Activated CD4-positive, alpha-beta T cell treated with anti-CD3 and anti-CD28 coated beads, Interleukin-2, amount 50 U/mL, for 1 hour (primary cell): ENCODE measurements at places on chromosomes 5 and 9.

- no peak for DNase-seq
Measured at GRCh38 chr9:107274096-107274495, 9.0 kb upstream of the RAD23B start.

GRCh38 chr5:142829801-142830220 is 59.6 kb downstream of the ARHGAP26 start:
- no peak for DNase-seq

DNA sequence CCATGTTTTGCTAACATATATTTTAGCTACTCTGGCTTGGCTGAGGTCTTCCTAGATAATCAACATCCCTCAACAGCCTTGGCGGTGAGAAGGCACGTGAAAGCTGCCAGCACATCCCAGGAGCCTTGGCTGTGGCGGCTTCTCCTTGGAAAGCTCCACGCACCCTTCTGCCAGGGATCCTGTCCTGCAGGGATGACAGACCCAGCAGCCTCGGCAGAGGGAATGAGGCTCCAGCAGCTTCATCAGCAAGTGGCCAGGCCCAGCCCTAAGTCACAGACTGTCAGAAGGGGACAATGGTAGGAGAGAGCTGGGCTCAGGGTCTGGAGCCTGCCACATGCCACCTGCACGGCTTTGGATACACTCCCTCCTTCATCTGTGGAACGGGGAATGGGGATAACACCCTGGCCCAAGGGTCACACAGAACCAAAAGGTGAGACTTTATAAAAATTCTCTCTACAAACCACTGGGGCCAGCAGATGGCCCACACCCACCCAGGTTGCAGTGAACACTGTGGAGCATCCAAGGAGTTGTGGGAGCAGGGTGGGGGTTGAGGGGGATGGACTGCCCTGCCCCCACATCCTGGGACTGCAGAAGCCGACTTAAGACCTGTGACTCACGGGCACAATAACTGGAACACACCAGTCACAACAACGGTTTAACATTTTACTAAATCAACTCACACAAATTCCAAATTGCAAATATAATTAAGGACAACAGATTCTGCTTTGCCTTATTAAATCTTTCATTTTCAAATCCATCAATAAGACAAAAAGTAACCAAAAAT is 65.1 kb downstream of the MACROH2A1 start:
- DNase-seq, result no peak

GRCh38 chr9:74683322-74683721 is 186.2 kb downstream of the RORB start:
- no peak for DNase-seq

DNA sequence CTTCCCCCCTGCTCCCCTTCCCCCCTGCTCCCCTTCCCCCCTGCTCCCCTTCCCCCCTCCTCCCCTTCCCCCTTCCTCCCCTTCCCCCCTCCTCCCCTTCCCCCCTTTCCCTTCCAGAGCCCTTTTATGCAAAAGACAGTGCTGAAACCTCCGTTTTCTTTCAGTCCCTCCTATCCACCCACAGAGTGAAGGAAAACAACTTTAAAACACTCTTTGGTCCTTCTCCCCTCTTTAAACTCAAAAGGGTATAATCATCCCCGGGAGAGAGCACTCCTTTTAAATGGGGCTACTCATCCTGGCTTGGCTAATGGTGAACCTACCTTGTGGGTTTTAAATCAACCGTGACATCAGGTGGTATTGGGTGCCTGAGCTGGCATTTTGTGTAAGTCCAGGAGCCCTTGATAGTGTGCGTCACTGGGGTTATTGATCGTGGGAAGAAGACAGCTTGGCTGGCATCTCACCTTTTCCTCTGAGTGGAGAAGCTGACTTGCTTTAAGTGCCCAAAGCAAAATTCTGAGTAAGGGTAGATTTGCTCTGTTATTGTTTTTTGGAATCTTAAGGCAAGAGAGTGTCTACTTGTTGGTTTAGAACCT is 2.7 kb downstream of the LARP1 start:
- peak; percentile 38 for DNase-seq

GRCh38 chr9:109107402-109108240 is 12.1 kb downstream of the TMEM245 start:
- no peak for DNase-seq

GRCh38 chr5:113742639-113743038 is 229.1 kb downstream of the YTHDC2 start:
- DNase-seq, result no peak

DNA sequence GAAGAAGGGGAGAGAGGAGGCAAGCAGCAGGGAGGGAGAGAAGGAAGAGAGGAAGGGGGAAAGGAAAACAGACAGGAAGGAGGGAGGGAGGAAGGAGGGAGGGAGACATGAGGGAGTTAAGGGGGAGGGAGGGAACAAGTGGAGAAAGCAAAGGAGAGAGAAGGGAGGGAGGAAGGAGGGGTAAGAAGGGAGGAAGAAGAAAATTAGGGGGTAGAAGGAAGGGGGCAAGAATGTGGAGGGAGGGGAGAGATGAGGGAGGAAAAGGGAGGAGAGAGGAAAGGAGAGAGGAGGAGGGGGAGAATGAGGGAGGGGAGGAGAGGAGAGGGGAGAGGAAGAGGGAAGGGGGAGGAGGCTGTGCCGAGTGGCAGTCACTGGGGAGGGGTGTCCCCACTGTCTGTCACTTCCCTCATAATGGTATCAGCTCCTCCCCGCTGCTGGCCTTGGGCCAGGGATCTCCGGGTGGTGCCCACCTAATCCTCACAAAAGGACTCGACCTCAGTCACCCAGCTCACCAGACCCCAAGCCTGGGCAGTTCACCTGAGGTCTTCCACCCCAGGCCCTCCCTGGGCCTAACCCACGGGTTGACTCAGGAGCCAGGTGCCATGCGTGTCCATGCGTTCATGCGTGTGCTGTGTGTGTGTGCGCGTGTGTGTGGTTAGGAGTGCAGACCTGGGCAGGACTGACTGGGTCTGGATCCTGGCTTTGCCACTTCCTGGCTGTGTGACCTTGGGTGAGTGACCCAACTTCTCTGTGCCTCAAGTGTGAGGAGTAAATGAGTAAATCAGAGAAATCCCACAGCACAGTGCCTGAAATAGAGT is 18.1 kb downstream of the C9orf50 start:
- no peak for DNase-seq

DNA sequence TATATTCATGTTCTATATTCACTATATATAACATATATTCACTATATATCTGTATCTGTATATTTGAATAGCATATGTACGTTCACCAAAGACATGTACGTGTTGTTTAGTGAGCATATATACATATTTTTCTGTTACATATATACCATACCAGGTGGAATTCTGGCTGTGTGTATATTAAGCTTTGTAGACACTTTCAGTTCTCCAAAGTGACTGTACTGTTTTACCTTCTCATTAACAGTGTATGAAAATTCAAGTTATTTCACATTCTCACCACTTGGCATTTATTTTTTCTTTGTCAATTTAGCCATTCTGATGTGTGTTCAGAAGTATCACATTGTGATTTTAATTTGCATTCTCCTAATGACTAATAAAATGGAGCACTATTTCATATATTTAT is 52.2 kb downstream of the DROSHA start:
- DNase-seq, result no peak

GRCh38 chr5:92885950-92886349 is 695.1 kb downstream of the NR2F1-AS1 start:
- no peak for DNase-seq

GRCh38 chr5:169670769-169671525 is 33.9 kb downstream of the DOCK2 start:
- DNase-seq, result no peak

DNA sequence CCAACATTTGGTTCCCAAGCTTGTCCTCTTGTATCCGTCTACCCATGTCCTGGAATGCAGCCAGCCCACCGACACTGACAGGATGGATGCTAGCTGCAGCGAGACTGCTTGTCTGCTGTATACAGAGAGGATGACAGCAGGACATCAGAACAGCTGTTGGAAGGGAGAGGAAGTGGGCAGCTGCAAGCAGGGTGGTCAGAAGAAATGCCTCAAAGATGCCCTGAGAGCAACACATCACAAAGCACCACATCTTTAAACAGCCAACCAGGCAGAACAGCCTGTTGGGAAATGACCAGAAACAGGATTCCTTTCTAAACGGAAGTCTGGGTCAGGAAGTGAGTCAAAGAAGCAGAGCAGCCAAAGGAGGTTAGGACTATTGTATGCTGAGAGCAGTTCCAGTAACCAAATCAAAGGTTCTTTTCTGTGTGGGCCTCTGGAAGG is 219.1 kb downstream of the NDUFS4 start:
- DNase-seq, result no peak

DNA sequence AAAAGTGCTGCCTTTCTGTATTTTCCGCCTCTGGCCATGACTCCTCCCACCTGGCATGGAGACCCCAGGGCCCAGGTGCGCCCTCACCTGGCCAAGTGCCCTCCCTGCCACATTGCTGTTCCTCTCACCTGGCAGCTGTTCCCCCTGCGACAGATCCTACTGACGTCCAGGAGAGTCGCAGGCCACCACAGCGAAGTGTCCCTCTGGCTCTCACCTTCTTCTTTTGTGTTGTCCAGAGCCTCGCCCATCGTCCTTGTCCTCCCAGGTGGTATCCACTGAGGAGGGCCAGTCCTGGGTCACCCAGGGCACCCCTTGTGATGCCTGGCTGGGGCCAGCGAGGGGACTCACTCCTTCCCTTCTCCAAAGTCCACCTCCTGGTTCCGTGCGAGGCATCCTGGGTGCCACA is 2.6 kb downstream of the NKD2 start:
- peak; percentile 44 for DNase-seq

- no peak for DNase-seq
Measured at GRCh38 chr9:118316831-118317343, 612.7 kb downstream of the TLR4 start.

DNA sequence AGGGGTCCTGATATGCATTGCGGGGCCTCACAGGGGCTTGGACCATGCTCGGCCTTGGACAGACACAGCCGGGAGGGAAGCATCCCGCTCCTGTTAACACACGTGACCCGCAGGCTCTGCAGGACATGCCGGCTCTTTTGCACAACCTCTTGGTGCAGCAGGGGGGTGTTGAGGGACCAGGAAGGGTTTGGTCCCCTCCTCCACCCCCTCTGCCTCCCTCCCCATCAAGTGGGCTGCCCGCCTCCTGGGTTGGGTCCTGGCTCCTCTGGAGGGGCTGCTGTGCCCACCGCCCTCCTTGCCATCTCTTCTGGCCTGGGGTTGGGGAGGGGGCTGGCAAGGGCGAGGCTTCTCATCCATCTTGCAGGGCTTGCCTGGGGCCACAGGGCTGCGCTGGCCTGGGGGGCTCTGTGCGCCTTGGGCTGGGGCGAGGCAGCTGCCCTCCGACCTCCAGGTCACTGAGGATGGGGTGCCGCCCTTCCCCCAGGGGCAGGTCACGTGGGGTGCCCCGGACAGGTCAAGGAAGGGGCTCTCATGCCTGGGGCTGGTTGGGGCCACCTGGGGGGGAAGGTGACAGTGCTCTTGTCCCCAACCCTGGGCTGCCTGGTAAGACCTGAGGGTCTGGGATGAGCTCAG is 16.8 kb upstream of the SLC9A3 start:
- DNase-seq, result no peak

- no peak for DNase-seq
Measured at GRCh38 chr9:36861528-36862205, 172.4 kb downstream of the PAX5 start.

GRCh38 chr9:111805262-111805661 is 10.5 kb upstream of the SHOC1 start:
- DNase-seq, result no peak

DNA sequence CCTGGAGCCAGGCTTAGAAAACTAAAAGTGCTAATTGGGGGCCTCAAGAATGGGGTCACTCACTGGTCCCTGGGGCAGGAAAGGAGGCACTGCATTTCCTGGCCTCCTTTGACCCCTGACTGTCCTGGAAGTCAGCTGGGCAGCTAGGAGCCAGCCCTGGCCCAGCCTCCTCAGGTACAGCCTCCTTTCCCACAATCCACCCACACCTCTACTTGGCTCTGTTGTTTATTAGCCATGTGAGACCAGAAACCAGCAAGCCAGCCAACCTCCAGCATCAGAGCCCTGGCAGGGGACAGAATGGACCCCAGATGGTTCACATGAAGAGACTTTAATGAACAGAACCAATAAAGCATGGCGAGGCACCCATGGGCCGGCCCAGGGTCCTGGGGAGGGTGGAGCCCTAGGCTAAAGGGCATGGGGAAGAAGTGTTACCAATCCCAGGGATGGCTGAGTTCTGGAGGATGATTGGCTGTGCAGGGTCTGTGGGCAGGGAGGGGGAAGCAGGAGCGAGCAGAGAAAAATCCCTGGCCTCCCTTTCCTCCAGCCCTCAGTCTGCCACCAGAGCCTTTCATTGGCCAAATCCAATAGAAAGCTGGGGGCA is 55.3 kb upstream of the ANGPTL2 start:
- no peak for DNase-seq

- DNase-seq, result no peak
Measured at GRCh38 chr5:40675396-40676133, 4.2 kb upstream of the PTGER4 start.

GRCh38 chr5:2522372-2522771 is 229.1 kb downstream of the IRX2 start:
- no peak for DNase-seq

GRCh38 chr5:176658817-176659511 is 11.7 kb downstream of the TSPAN17 start:
- DNase-seq, result no peak

GRCh38 chr5:2047341-2047927 is 164.7 kb upstream of the IRX4 start:
- no peak for DNase-seq

DNA sequence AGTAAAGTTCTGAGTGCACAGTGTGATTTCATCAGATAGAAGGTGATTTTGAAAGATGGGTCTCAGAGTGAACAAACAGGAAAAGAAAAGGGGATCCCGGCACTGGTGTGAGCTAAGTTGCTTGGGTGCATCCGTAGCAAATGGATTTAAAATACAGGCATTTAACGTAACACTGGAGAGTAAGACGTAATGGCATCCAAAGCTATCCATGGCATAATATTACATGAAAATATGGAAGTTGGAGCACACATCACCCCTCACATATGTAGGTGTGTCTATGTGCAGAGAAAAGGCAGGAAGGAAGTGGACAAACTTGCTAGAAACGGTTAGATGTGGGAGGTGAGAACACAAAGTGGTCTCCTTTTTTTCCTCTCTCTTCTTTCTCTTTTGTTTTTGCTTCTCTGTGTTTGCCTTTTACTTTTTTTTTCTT is 38.2 kb upstream of the SEMA4D start:
- no peak for DNase-seq

- no peak for DNase-seq
Measured at GRCh38 chr5:93592883-93593282, 9.9 kb downstream of the NR2F1 start.
